ENCODE measurements at places on chromosomes 2 and 18.

DNA sequence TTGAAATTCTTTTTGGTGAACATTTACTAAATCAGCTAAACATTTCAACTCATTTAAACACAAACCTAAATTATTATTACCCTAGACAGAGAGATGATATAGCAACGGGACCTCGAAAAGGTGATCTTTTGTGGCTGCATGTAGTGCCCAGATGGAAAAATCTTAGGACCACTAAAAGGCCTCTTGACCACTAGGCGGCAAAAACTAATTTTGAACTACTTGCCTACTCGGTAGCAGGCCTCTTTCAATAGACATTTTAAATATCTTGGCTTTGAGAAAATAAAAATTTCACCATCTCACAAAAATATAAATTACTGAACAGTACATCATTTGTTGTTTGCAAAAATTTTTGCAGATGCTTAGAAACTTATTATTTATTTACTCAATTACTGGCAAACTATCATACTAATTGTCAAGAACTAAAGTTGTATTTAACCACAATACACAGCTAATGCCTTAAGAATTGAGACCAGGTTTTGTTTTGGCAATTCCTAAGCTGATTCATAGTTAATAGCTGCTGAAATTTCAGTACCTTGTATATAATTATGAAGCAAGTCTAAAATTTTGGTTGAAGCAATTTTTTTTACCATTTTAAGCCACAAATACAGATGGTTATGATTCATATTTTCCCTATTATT, 9.4 kb downstream of the COL3A1 start:
- no peak for DNase-seq

DNA sequence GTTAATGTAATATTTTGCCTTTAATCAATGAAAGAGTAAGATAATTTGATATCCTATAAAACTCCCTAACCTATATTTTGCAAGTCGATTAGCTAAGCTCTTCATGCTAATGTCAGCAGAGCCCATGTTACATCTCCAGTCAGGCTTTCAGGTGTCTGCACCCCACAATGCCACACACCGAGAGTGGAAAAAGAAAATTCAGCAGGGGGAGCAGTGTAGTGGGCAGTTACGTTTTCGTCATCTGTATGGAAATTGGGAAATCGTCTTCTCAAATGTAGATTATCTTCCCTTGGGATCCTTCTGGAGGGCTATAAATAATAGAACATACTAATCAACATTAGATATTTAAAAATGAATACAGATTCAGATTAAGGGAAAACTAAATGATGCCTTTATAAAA, 66.3 kb downstream of the BCL11A start:
- no peak for DNase-seq

DNA sequence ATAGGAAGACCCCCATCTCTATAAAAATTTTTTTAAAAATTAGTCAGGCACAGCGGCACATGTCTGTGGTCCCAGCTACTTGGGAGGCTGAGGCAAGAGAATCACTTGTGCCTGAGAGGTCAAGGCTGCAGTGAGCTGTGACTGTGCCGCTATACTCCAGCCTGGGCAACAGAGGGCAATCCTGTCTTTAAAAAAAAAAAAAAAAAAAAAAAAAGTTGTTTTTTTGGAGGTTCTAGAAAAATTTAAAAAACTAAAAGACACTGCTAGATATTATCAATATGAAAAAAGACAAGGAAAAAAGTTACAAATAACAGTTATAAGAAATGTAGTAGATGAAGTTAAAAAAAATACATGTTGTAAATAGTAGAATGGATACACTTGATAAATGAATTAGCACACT, 56.1 kb upstream of the C2orf15 start:
- no peak for DNase-seq

DNA sequence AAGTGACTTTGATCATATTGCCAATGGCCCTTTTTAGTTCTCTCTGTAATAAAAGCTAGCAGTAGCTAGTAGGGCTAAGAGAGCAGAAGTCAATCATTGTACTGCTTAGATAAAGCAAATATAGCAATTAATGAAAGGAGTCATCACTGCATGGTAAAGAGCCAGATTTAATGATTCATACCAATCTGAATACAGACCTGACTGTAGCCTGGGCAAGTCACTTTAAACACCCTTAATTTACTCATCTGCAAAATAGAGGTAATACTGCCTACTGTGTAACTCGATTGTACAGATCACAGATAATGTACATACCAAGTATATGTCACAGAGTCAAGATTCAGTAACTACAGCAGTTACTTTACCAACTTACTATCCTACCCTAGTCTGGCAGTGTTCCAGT, 63.6 kb downstream of the ASXL2 start:
- DNase-seq = no peak

DNA sequence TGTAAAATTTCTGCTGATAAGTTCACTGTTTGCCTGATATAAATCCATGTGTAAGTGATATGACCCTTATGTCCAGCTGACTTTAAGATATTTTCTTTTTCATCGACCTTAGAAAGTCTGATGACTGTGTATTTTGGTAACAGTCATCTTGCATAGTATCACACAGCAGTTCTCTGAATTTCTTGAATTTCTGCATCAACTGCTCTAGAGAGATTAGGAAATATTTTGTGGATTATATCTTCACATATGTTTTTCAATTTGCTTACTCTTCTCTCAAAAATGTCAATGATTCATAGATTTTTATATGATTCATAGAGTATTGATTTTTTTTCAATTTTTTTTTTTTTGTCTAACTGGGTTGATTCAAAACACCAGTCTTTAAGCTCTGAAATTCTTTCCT, 945.3 kb downstream of the TRIB2 start:
- DNase-seq = no peak

DNA sequence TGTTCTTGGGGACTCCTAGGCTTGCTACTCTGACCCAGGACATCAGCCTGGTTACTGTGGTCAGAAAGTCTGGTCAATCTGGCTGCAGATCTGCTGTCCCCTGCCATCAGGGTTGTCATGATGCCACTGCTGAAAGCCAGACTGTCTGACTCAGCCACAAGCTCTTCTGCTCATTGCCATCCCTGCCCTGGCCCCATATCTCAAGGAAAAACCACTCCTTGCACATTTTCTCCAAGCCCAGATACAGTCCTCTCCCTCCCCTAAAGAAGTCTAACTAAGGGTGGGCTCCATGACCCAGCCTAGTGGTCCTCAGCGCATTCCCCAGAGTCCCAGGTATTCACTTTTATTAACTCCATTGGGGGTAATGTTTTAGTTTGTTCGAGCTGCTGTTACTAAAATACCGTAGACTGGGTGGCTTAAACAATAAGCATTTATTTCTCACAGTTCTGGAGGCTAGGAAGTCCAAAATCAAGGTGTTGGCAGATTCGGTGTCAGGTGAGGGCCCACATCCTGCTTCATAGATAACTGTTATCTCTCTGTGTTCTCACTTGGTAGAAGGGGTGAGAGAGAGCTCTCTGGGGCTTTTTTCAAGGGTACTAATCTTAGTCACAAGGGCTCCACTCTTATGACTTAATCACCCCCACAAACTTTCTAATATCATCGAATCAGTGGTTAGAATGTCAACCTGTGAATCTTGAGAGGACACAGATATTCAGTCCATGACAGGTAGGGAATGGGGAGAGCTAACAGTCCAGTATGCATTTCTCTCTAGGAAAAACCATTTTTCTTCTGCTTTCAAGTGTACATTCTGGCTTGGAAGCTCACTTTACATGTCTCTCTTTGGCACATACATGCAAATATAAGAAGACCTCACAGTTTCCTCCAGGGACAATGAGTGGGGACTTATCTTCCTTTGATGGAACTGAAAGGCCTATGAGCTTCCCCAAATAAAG, 94.8 kb upstream of the CXCR4 start:
- no peak for DNase-seq

DNA sequence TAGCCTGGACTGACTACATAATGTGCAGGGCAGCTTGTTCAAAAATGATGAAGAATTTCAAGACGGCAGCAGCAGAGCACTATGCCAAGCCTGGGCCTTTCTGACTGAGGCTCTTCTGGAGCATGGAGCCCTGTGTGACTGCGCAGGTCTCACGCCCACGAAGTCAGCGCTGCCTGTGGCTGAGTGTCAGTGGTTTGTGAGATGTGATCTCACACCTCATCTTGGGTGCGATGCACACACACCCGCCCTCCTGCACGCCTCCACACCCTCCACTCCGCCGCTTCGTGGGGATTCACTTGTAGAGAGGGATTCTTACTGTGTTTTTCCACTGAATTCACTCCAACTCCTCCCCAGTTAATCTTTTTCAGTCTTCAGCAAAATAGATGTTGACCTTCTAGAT, 103.9 kb downstream of the VIT start:
- no peak for DNase-seq

DNA sequence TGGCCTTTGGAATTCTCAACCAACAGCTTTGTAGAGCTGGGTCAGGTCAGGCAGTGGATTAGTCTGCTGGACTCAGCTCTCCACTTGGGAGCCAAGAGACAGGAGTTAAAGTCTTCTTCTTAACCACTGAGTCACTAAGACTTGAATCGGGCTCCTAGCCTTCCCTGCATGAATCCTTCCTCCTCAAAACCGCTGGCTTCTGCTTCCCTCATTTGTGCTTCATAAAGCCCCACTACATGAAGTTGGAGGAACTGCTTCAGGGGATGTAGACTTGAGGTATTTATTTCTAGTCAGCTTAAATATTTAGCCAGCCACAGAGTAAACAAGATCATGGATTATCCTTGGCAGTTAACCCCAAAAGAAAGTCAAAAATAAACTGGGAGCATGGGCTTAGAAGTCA, 536.3 kb upstream of the TNP1 start:
- no peak for DNase-seq

GRCh38 chr2:127161176-127162136, 54.5 kb upstream of the BIN1 start:
- DNase-seq = no peak

DNA sequence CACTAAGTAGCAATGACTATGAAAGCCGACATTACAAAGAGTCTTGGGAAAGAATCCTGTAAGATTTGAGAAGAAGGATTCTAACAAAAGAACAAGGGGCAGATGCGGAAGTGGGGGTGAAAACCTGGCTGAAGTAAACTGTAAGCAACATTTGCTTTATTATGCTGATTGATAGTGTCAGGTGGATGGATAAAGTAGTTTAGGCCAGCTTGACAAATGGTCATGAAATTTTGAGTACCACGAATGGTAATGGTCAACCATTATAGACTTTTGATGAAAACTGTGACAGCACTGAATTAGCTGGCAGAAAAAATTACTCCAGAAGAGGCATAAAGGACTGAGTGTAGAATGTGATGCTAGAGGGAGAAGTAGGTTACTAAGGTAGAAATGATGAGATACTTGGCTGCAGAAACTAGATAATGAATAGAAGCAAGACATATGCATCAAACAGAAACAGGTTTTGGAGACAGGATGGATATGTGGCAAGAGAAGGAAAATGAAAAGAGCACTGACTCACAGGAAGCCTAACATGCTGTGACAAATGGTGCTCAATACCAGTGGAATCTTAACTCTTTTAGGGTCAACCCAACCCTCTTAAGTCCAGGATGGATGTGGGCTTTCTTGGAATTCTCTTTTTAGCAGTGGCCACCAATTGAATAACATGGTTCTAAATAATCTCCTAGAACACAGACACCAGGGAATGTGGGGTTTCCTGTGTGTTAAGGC, 6.8 kb downstream of the THUMPD2 start:
- no peak for DNase-seq

- no peak for DNase-seq
Measured at GRCh38 chr18:39795350-39795749, 2159.7 kb upstream of the PIK3C3 start.

DNA sequence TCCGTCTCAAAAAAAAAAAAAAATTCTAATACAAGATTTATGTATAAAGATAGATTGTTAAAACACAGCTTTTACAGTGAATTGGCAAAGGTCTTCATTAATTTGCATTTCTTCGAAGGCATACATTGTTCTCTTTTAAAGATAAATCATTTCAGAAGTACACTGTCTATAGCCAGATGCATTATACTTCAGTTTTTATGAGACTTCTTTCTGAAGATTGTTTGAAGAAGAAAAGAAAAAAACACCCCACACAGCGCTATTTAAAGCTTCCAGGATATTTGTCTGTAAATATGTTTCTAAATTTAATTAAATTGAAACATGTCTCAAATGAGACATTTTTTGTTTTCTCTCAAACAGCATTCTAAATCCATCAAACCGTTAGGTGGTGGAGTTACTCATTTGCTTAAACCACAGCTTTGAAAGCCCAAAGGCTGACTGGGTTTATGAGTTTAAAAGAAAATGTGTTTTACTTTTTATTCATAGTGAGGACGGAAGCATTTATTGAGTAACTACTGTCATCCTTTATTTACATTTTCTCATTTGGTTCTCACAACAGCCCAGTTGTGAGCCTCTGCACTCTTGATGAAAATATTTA, 42.4 kb upstream of the C1GALT1C1L start:
- DNase-seq = no peak

GRCh38 chr2:1728821-1729220, 15.5 kb downstream of the PXDN start:
- no peak for DNase-seq

GRCh38 chr2:166881177-166881576, 7.1 kb upstream of the XIRP2 start:
- DNase-seq = no peak

- DNase-seq = no peak
Measured at GRCh38 chr2:119691189-119691588, 12.2 kb downstream of the TMEM177 start.

DNA sequence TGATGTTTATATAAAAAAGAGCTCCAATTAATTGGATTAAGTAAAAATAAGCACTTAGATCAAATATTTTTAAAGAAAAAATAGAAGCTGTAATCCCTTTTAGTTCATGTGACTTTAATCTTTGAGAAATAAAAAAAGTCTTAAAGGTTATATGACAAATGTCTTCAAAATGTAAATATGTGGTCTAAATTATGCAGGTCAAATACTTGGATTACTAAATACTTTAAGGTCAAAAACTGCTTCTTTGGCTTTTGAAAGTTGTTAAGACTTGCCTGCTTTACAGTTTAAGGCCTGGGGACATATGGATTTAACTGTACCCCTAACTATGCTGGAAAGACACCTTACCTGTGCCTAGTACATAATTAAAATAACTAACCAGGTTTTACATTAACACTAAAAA, 15.5 kb upstream of the PDK1 start:
- DNase-seq = no peak

GRCh38 chr18:43563780-43564179, 286.5 kb upstream of the SYT4 start:
- no peak for DNase-seq

DNA sequence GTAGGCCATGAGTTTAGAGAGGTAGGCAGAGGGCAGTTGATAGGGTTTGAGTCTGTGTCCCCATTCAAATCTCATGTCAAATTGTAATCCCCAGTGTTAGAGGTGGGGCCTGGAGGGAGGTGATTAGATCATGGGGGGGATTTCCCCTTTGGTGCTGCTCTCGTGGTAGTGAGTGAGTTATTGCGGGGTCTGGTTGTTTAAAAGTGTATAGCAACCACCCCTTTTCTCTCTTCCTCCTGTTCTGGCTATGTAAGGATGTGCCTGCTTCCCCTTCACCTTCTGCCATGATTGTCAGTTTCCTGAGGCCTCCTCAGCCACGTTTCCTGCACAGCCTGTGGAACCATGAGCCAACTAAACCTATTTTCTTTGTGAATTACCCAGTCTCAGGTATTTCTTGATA, 25.5 kb downstream of the MARCHF4 start:
- DNase-seq = no peak

GRCh38 chr18:36867056-36867455, 38.1 kb downstream of the KIAA1328 start:
- DNase-seq = no peak
